Foreskin fibroblast (primary cell): ENCODE measurements at places on chromosomes 16 and 17.

DNA sequence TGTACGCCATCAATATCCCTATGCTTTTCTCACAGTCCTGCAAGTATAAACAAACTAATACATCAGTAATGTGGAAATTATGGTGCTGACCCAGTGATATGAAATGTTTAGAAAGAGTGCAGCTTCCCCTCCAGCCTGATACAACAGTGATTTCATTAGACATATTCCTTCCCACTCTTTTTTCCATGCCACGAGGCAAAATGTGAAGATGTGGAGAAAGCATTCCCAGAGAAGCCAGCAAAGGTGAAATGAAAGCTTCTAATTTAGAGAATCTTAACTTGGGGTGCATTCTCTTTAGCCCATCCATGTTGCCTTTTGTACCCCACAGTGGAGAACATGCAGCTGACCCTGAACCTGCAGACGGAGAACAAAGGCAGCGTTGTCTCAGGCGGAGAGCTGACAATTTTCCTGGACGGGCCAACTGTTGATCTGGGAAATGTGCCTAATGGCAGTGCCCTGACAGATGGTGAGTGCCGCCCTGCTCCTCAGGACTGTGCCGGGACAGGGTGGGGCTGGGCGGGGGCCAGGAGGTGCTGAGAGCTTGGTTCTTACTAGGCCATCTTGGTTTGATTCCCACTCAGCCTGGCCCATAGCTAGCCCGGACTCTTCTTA, 77.8 kb downstream of the WWP2 start:
- DNase-seq = no peak

GRCh38 chr17:74192950-74193781, 10.3 kb upstream of the RPL38 start:
- peak; percentile 43 for DNase-seq

DNA sequence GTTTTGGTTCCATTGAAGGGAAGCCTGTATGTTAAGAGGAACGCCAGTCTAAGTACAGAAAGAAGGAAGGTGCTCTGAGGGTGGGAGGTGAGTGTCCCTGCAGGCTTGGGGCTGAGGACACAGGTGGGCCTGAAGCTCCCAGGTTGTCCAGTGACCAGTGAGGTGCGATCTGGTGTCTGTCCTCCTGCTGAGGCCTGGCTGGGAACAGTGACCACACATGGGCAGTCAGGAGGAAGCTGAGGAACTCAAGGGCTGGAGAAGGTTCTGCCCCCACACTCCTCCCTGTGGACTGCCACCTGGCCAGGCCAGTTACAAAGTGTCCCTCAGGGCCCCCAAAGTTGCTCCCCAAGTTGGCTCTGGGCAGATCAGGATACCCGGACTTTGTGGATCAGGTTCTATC, 102.1 kb downstream of the N4BP1 start:
- no peak for DNase-seq

DNA sequence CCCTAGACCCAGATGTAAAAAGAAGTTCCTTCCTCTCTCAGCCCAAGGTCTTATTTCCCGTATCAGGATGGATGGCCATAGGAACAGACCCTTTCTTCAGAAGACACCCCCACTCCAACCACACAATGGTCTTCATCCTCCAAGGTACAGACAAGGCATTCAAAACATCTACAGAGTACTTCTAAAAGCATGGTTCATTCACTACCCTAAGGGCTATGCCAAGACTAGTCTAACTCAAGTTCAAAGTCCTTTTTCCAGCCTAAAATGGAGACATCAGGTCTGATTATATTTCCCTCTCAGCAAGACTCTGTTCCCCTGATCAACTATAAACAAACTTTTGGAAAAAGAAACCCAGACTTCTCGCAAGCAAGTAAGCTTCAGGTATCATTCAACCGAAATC, 388.9 kb downstream of the NPIPA8 start:
- DNase-seq = no peak

DNA sequence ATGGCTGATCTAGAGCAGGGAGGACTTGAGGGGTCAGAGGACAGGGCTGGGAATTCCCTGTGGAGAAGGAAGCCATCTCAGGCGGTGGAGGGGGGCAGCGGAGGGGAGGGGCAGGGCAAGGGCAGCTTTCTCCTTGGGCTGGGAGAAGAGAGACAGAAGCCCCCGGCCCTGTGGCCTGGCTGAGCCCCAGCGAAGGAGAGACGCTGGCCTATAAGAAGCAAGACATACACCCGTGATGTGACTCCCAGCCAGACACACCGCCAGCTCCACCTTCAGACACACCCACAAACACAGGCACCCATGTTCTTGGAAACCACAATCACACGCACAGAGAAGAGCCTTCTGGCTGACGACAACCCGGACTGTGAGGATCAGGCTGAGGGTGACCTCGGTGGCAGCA, 10.0 kb downstream of the TRPV3 start:
- DNase-seq = no peak

DNA sequence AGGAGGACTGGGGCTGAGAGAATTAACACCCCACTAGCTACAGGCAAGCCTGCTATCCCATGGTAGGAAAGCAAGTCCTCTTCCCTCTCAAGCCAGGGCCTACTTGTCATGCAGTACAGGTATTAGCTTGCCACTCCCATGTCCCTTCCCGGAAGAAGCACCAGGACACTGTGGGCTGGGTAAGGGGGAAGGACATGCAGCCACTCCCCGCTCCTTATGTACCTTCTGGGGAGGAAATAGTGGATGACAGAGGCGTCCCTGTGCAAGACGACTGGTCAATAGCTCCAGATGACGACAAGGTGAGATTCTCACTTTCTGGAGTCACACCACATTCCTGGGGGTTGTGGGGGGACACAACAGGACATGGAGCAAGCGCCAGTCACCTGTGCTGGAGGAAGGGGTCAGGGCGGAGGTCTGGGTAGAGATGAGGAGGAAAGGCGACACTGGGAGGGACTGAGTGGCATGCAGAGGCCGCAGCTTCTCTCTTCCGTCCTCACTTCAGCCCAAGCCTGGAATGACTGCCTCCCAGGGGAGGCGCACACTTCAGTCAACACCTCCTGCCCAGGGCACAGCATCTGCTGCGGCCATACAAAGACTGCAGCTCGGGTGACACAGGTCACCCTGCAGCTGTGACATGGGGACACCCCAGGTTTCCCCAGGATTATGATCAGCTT, 15.1 kb upstream of the FOXJ1 start:
- DNase-seq = no peak
